ENCODE measurements at places on chromosomes 1 and 21. TPM values are rescaled to one million over a fixed set of nuclear protein-coding genes. Genes with fewer than 3 reads are reported as not detected.

Gene FMO5
- 0.98 TPM for total RNA-seq

Gene NBPF20
- total RNA-seq: 2.9 TPM

Gene RGSL1
- not detected for total RNA-seq

Gene BEND5
- 0.65 TPM for total RNA-seq

Gene AGO3
- 16.1 TPM for total RNA-seq

Gene SH2D5
- total RNA-seq: 0.98 TPM

Gene S100A16
- total RNA-seq: 678 TPM

Gene SPRR1B
- not detected for total RNA-seq

Gene CTSE
- total RNA-seq: under 0.01 TPM

Gene CD101
- total RNA-seq: 0.10 TPM

Gene CCDC30
- 1.3 TPM for total RNA-seq

Data from vein endothelial cell (primary cell).